ENCODE measurements at places on chromosomes 11 and 22.

GRCh38 chr11:5489576-5490357, 1.3 kb downstream of the OR52D1 start:
- no peak for DNase-seq

- no peak for DNase-seq
These were observed 1.2 kb upstream of the FGF3 start for GRCh38 chr11:69820441-69820840.

DNA sequence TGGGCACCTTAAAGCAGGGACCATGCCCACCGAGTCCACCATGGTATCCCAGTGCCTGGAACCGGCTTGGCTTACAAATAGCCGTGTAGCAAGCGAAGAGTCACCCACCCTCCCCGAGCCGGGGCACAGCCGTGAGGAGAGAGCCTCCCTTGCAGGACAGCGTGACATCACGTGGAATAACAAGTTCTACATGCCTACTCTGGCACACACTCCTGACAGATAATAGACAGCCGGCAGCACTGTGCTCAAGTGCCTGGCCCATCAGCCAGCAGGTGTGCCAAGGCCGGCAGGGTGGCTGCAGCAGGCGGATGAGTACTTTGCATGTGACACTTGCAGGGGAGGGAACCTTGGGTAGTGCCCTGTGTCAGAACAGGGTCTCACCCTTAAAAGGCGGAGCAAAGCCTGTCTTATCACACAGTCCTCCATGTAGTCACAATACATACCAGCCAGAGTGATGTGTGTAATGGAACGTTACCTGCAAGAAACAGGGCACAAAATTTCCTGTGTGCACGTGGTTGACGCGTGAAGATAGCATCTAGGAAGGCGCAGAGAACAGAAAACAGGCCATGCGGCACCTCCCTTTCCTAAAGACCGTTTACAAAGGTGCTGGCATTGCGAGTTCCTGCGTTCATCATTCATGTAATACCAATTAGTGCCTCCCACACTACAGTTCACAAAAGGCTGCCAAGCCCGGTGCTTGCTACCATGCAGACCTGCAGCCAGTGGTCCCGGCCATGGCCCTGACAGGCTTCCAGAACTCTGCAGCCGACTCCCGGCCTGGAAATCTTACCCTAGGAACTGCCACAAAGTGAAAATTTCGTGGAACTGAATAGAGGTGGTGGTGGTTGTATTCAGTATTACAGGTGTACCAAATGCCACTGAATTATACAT, 16.4 kb downstream of the TOM1 start:
- DNase-seq: no peak

GRCh38 chr11:34299284-34299972, 58.4 kb downstream of the ABTB2 start:
- no peak for DNase-seq

- no peak for DNase-seq
These were observed 26.1 kb upstream of the CELSR1 start for GRCh38 chr22:46563381-46564083.

Data from osteocyte (in vitro differentiated cells).